ENCODE measurements at places on chromosomes 12 and 14.

GRCh38 chr14:105861985-105862465 lies 335.6 kb downstream of the TMEM121 start:
- peak; percentile 58 for DNase-seq

GRCh38 chr14:57575482-57575881 lies 81.8 kb upstream of the CCDC198 start:
- DNase-seq = no peak

GRCh38 chr12:27500546-27500945 lies 23.5 kb upstream of the PPFIBP1 start:
- no peak for DNase-seq

DNA sequence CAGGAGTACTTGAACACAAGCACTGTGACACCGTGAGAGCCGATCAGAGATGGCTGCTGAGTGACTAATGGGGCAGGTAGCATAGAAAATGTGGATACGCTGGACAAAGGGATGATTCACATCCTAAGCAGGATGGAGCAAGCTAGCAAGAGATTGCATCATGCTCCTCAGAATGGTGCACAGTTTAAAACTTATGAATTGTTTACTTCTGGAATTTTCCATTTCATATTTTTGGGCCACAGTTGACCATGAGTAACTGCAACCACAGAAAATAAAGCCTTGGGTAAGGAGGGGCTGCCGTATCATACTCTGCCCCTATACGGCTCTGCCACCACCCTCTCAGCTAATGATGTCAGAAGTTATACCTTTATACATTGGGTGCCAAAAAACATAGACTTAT lies 23.3 kb upstream of the MARK3 start:
- no peak for DNase-seq

GRCh38 chr12:106867651-106868050 lies 88.1 kb upstream of the TMEM263 start:
- DNase-seq = no peak

DNA sequence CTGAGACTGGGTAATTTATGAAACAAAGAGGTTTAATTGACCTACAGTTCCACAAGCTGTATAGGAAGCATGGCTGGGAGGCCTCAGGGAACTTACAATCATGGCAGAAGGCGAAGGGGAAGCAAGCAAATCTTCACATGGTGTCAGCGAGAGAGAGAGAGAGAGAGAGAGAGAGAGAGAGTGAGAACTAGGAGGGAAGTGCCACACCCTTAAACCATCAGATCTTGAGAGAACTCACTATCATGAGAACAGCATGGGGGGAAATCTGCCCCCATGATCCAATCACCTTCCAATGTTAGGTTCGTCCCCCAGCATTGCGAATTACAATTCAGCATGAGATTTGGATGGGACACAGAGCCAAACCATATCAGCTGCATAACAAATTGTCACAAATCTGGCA lies 96.7 kb downstream of the CHST11 start:
- DNase-seq = no peak

DNA sequence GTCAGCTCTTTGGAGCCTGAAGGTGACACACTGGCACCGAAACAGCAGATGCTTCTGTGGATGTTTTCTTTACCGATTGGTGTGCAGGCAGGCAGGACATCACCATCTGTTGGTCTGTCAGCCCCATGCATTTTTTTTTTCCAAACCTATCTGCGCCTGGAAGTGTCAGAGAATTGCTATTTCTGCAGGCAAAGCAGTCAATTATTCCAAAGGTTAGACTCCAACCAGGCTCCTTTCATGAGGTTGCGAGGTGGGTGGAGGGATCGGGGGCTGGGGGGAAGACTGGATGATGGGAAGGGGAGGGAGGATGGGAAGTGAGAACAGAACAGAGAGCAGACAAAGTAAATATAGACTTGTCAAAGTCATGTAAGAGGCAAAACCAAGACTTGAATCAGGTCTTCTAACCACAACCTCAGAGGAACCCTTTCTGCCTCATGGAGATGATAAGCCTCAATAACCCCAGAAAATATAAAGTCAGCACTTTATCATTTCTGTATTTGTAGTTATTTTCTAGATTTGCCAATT lies 117.7 kb downstream of the OTOGL start:
- no peak for DNase-seq

DNA sequence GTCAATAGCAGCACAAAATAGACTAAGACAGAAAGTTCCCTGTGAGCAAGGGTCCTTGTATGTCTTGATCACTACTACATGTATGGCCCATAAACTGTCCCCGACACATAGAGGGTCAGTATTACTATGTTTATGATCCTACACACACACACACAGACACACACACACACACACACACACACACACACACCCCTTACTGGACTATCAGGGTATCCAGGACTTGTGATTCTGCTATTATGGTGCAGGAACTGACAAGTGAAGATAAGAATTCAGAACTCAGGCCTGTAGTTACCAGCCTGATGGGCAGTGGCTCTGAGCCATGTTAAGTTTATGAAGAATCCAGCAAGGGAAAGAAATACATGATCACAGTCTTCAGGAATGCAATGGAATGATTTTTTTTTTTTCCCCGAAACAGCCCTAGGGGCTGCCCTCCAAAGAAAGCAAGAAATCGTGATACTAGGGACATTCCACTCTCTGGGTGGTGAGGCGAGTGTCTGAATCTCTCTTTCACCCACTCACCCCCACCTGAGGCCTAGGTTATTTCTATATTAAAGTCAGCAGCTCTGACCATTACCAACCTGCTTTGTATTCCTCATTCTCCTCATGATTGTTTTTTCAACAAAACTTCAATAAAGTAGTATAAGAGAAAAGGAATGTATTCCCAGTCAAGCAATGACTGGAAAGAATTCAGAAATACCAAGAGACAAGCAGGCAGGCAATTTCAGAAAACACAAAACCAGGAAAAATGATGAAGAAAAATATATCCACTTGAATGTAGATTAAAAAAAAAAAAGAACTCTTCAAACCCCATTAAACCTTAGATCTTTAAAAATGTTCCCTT lies 105.8 kb downstream of the AVPR1A start:
- no peak for DNase-seq

DNA sequence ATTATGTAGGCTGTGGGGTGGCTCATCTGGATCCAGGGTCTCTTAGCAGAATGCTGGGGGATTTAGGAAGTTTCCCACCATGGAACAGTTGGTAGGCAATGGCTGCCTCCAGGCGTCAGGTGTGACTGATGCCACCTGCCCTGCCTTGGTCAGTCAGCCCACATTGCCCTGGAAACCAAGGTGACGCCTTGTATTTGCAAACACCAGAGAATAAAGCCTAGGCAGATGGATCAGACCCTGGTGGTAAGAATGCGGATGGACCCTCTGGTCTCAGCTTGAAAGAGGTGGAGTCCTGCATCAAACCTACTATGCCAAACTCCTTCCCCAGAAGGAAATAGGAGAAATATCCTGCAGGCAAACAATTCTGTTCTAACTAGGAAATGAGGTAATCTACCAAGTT lies 38.2 kb downstream of the NCKAP5L start:
- DNase-seq = no peak

- DNase-seq = peak; percentile 67
These were observed 57.1 kb downstream of the ATG14 start for GRCh38 chr14:55354500-55354899.

DNA sequence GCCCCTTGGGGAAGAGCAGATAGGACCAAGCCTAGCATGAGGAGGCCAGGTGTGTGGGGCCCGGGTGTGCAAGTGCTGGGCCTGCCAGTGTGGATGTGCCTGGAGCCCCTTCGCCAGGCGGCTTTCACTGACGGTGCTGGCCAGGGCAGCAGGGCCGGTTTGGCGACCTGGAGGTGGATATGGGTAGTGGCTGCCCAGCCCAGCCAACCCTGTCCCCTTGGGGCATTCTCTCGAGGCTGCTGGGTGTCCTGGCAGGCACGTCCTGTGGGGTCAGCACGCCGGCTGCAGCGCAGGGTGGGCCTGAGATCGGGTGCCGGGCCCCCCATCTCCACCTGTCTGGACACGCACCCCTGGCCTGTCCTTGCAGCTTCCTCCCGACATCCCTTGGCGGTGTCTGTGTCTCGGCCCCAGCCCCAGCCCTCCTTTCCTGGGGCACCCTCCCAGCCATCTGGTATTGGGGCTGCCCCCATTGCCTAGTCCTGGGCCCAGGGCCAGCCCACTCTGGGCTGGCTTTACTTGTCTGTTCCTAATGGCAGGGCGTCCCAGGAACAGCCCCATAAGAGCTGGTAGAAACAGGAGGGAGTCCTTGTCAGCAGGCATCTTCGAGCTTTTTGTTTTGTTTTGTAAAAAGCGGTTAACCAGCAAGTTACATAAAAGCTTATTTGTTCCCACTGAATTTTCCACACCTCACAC lies 7.2 kb upstream of the CRIP2 start:
- DNase-seq = no peak

DNA sequence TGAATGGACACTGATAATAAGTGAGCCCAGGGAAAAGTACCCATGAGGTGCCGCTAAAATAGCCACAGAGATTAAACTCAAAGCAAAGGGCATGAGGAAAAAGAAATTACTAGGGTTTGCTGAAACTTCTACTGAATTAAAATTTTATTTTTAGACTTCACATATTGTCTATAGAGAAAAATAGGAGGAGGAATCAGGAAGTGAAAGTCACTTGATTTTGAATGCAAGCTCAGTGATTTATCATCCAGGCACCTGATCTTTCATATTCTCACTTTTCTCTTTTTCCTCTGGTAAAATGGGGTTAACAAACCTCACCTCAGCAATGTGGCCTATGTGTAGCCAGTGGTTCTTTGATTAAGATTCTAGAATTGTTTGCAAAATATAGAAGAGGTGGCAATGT lies 479.8 kb downstream of the BCL11B start:
- no peak for DNase-seq

GRCh38 chr14:97380539-97380941 lies 583.4 kb downstream of the VRK1 start:
- peak; percentile 76 for DNase-seq

GRCh38 chr12:32010631-32011336 lies 51.6 kb downstream of the RESF1 start:
- DNase-seq = no peak

DNA sequence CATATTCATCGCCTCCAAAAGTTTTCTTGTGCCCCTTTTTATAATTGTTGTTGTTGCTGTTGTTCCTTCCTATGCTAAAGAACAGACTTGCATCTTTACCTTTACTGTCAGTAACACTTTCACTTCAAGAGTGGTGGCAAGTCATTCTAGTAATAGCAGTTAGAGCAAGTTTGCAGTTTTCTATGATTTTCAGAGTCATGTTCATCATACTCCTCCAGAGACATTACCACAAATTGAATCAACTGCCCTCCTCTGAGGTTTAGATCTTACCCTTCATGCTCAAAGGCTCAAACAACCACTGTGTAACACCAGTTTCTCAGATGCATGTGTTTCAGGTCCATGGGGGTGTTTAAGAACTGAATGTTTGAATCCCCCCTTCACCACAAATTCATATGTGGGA lies 763.4 kb downstream of the LRFN5 start:
- DNase-seq = no peak

Measured in activated T-cell treated with anti-CD3 and anti-CD28 coated beads, Interleukin-2, amount 50 U/mL, for 48 hours (primary cell).